ENCODE measurements at places on chromosomes 16 and 17. TPM values are rescaled to one million over a fixed set of nuclear protein-coding genes. Genes with fewer than 3 reads are reported as not detected.
A peak's percentile ranks its signal among the peaks of the same experiment; 100 is the strongest.

- H3K27me3 ChIP-seq: no peaks in the 10 kb centered on the region
- no peak overlapping the region for H3K4me3 ChIP-seq
- no peaks in the 10 kb centered on the region for H3K36me3 ChIP-seq
- no peak for DNase-seq
Measured at GRCh38 chr17:43134774-43135453, 9.8 kb upstream of the BRCA1 start.

DNA sequence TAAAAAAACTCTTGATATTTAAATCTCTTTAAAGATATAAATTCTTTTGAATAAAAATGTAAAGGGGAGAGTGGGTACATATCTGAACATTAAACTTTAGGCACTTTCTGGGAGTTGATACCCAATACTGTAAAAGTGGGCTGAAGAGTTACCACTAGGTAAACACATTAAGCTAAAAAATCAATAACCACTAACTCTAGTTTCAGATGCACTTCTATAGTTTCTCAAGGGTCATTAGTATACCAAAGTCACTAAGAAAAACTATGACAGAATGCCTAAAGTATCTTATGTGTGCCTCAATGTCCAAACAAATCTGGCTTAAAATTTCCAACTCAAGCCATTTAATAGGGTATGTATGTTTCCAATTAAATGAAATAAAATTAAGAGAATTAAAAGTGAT lies 13.1 kb upstream of the CFDP1 start:
- no peaks in the 10 kb centered on the region for H3K27me3 ChIP-seq
- H3K4me3 ChIP-seq: no peak overlapping the region
- no peaks in the 10 kb centered on the region for H3K36me3 ChIP-seq
- H3K4me1 ChIP-seq: no peaks in the 10 kb centered on the region
- no peak overlapping the region for H3K27ac ChIP-seq
- DNase-seq: no peak

Gene KLHL36
- total RNA-seq: 31.7 TPM

GRCh38 chr16:49462362-49462988 lies 88.9 kb downstream of the C16orf78 start:
- peaks cover 21% of the 10 kb centered on the region for H3K27me3 ChIP-seq
- H3K27ac ChIP-seq: no peak overlapping the region
- H3K4me3 ChIP-seq: no peak overlapping the region

GRCh38 chr16:14608111-14608566 lies 21.9 kb downstream of the PARN start:
- no peak overlapping the region for H3K4me3 ChIP-seq
- no peak overlapping the region for H3K27ac ChIP-seq
- H3K36me3 ChIP-seq: peaks cover 59% of the 10 kb centered on the region
- no peak for DNase-seq
- no peaks in the 10 kb centered on the region for H3K27me3 ChIP-seq

Gene TNFSF13
- total RNA-seq: 7.4 TPM

DNA sequence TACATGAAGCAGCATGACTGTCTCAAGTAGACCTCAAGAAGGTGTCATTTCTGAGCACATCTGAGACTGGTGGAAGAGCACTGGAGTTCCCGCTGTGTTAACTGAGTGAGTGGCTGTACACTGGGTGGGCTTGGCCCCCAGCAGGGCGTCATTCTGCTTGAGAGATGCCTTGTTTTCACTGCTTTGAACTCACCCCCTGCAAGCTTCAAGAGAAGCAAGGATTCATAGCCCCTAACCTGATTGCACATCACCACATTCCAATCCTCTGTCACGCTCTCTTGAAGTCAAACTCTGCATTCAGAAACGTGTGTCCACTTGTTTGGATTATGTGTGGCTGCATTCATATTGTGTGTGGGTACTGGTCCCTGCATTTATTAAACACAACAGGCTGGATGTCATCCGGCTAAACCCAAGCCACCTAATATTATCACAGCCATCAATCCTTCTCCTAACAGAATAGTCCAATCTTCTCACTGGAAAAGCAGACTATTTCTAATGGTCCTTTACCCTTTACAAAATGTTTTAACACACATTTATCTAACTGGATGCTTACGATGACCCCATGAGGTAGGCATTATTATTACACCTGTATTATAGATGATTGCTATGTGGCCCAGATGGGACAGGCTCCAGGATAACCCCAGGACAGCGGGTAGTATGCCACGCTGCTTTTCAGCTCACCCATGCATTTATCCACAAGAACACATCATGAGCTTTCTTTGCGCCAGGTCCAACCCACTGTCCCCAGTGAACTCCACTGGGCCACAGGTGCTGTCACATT lies 76.3 kb downstream of the USP31 start:
- no peak overlapping the region for H3K4me3 ChIP-seq
- peaks cover 20% of the 10 kb centered on the region for H3K36me3 ChIP-seq
- H3K27me3 ChIP-seq: no peaks in the 10 kb centered on the region
- no peak for DNase-seq

- peaks cover 14% of the 10 kb centered on the region for H3K4me1 ChIP-seq
- DNase-seq: no peak
- no peaks in the 10 kb centered on the region for H3K36me3 ChIP-seq
Measured at GRCh38 chr16:75045424-75045823, 46.6 kb downstream of the ZNRF1 start.

Gene PDILT
- total RNA-seq: not detected

DNA sequence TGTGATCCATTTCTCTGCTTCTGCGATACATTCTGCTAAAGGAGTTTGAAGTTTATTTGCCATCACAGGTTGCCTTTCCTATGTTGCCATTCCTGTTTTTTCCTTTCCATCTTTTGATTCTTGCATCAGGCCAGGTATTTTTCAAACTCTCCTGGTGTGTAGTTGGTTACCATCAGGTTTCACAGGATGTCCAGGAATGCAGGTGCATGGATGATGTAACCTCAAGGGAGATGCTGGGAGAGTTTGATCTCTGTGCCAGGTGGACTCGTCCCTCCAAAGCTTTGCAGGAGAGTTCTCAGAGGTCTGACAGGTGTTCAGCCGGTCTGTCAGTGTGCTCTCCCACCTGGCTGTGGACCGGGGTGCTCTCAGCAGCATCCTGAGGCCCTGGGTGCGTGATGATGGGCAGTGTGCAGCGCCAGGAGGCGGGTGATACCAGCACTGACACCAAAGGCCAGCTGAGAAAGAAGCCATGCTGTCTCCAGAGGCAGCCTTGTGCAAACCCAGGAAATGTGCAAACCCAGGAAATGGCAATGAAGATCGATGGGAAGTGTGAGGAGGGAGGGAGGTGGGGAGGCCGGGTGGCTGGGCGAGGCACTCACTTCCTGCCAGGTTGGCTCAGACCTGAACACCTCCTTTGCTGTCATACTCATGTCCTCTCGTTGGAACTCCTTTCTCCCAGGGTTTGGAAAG lies 1.7 kb downstream of the ATP2C2 start:
- H3K4me1 ChIP-seq: no peaks in the 10 kb centered on the region
- H3K36me3 ChIP-seq: no peaks in the 10 kb centered on the region
- H3K4me3 ChIP-seq: no peak overlapping the region
- no peak for DNase-seq
- H3K27ac ChIP-seq: no peak overlapping the region

DNA sequence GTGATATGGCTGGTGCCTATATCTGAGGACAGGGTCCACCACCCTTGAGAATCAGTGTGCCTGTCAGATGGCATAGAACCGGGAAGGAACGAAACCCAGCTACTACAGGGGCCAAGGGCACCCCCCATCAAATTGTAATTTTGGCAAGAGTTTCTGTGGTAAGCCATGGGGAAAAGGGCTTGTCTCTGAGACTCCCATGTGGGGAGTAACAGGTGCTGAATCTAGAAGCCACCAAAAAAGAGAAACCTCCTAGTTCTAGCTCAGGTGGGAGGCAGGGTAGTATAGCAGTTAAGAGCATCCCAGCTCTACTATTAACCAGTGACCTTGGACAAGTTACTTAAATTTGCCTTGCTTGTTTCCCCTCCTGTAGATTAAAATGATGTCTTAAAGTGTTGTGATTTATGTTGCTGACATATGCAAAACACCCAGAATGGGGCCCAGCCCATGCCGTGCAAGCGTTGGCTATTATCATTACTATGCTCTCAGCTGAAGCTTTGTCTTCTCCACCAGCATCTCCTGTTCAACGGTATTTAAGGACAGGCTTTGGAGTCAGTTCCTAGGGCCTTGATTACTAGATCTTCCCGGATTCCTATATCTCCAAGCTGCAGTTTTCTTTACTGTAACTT lies 210.7 kb upstream of the NLRP1 start:
- H3K27ac ChIP-seq: no peak overlapping the region
- peaks cover 6% of the 10 kb centered on the region for H3K27me3 ChIP-seq
- H3K4me1 ChIP-seq: no peaks in the 10 kb centered on the region
- DNase-seq: no peak
- no peaks in the 10 kb centered on the region for H3K36me3 ChIP-seq

Gene SPATA33
- total RNA-seq: 12.6 TPM

Gene FLCN
- 34.2 TPM for total RNA-seq

Gene TBC1D16
- total RNA-seq: 37.5 TPM

DNA sequence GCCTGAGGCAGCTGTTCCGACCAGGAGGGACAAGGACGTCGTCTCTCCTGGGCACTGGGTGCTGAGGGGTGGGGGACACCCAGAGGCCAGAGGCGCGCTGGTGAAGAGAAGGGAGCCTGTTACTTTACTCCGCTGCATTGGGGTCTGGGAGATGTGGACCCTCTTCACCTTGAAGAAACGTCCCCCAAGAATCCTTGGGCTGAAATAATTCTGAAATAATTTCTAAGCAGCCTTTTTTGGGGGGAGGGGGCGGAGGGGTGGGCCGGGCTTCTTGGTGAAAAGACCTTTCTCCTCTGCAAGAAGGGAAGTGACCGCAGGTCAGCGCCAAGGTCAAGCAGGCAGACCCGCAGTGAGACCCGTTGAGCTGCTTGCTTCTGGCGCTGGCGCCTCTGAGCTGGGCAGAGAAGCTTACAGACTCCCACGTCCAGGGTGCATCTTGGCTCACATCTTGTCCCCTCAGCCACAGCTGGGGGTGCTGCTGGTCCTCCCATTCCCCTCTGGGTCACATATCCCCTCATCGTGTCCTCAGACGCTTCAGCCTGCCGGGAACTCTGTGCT lies 1.1 kb downstream of the SYT17 start:
- DNase-seq: no peak
- H3K27me3 ChIP-seq: peaks cover 33% of the 10 kb centered on the region
- H3K4me3 ChIP-seq: peak overlapping the region; percentile 52
- no peaks in the 10 kb centered on the region for H3K4me1 ChIP-seq

DNA sequence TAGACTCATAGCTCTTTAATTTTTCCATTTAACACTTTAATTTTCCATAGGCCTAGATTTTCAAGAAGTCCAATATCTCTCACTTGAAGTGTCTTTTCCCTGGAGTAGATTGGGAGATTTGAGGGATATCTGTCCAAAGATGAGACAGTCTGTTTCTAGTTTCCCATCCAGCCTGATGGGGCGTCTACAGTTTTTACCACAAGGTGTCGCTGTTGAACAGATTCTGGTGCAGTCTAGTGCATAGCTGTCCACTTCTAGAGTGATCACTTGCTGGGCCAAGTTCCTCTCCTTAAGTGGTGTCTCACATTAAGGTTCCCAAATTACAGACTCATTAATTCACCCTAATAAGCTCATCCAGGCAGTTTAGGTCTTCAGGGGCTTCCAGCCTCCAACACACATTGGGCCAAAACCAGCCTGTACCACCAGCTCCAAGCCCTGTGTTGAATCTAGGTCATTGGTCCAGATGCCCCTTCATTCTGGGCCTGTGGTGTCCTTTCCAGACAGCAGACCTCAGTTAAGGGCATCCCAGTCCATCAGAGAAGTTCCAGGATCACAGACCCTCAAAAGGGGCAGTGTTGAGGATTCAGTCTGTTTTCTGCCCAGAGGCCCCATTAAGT lies 9.4 kb downstream of the SNX20 start:
- H3K36me3 ChIP-seq: no peaks in the 10 kb centered on the region
- H3K27ac ChIP-seq: no peak overlapping the region
- DNase-seq: no peak
- H3K27me3 ChIP-seq: no peaks in the 10 kb centered on the region
- no peak overlapping the region for H3K4me3 ChIP-seq
- peaks cover 4% of the 10 kb centered on the region for H3K4me1 ChIP-seq

- H3K27ac ChIP-seq: no peak overlapping the region
- no peak overlapping the region for H3K4me3 ChIP-seq
- H3K36me3 ChIP-seq: no peaks in the 10 kb centered on the region
- DNase-seq: no peak
- peaks cover 43% of the 10 kb centered on the region for H3K27me3 ChIP-seq
- peaks cover 6% of the 10 kb centered on the region for H3K4me1 ChIP-seq
Measured at GRCh38 chr17:61420052-61420451, 20.4 kb downstream of the TBX2 start.

GRCh38 chr17:75895370-75896155 lies 1.2 kb downstream of the TRIM65 start:
- no peaks in the 10 kb centered on the region for H3K27me3 ChIP-seq
- H3K4me3 ChIP-seq: peak overlapping the region; percentile 79
- peaks cover 19% of the 10 kb centered on the region for H3K36me3 ChIP-seq
- peak; percentile 28 for DNase-seq

GRCh38 chr16:52747088-52747595 lies 200.2 kb upstream of the TOX3 start:
- no peak overlapping the region for H3K4me3 ChIP-seq
- no peaks in the 10 kb centered on the region for H3K36me3 ChIP-seq
- H3K27ac ChIP-seq: no peak overlapping the region
- peaks cover 5% of the 10 kb centered on the region for H3K27me3 ChIP-seq
- DNase-seq: no peak

Gene FAM20A
- 15.9 TPM for total RNA-seq

- H3K4me3 ChIP-seq: no peak overlapping the region
- no peaks in the 10 kb centered on the region for H3K27me3 ChIP-seq
- H3K27ac ChIP-seq: no peak overlapping the region
- DNase-seq: peak; percentile 31
- H3K4me1 ChIP-seq: no peaks in the 10 kb centered on the region
Measured at GRCh38 chr17:78672005-78672404, 94.8 kb upstream of the DNAH17 start.

Gene FAM171A2
- 49.5 TPM for total RNA-seq

- DNase-seq: no peak
- no peak overlapping the region for H3K27ac ChIP-seq
- H3K4me3 ChIP-seq: no peak overlapping the region
- peaks cover 5% of the 10 kb centered on the region for H3K4me1 ChIP-seq
- peaks cover 11% of the 10 kb centered on the region for H3K36me3 ChIP-seq
Measured at GRCh38 chr17:6577686-6578263, 21.4 kb upstream of the PITPNM3 start.

DNA sequence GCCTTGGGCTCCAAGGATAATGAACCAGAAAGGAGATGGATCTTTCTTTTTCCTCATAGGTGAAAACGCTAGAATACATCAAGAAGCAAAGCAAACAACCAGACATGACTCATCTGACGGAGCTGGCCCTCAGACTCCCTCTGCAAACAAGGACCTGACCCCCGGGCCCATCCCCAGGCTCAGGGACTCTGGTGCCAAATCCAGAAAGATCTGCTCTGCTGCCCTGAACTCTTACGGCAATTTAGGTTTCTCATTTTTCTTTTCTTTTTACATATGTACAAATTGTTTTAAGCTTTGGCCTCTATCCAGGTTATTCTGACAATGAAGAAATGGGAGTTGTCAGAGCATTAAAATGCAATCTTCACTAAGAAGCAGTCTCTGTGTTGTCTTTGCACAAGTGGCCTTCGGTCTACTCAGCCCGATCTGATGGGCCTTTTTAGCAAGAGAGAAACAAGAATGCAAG lies 17.7 kb downstream of the KNOP1 start:
- H3K4me1 ChIP-seq: no peaks in the 10 kb centered on the region
- H3K36me3 ChIP-seq: peaks cover 9% of the 10 kb centered on the region
- no peaks in the 10 kb centered on the region for H3K27me3 ChIP-seq
- DNase-seq: peak; percentile 49

GRCh38 chr17:9291912-9292560 lies 270.7 kb downstream of the NTN1 start:
- H3K4me3 ChIP-seq: no peak overlapping the region
- H3K27me3 ChIP-seq: peaks cover 4% of the 10 kb centered on the region
- no peak overlapping the region for H3K27ac ChIP-seq
- DNase-seq: peak; percentile 20
- no peaks in the 10 kb centered on the region for H3K4me1 ChIP-seq
- no peaks in the 10 kb centered on the region for H3K36me3 ChIP-seq

Data from cardiac muscle cell (in vitro differentiated cells and primary cell).